ENCODE measurements at places on chromosomes 13 and 19. TPM values are rescaled to one million over a fixed set of nuclear protein-coding genes. Genes with fewer than 3 reads are reported as not detected.

GRCh38 chr13:49304763-49305700, 57.3 kb downstream of the CDADC1 start:
- H3K4me1 ChIP-seq, result peaks cover 4% of the 10 kb centered on the region
- H3K4me3 ChIP-seq, result no peak overlapping the region
- no peak for DNase-seq
- H3K27me3 ChIP-seq, result no peaks in the 10 kb centered on the region

DNA sequence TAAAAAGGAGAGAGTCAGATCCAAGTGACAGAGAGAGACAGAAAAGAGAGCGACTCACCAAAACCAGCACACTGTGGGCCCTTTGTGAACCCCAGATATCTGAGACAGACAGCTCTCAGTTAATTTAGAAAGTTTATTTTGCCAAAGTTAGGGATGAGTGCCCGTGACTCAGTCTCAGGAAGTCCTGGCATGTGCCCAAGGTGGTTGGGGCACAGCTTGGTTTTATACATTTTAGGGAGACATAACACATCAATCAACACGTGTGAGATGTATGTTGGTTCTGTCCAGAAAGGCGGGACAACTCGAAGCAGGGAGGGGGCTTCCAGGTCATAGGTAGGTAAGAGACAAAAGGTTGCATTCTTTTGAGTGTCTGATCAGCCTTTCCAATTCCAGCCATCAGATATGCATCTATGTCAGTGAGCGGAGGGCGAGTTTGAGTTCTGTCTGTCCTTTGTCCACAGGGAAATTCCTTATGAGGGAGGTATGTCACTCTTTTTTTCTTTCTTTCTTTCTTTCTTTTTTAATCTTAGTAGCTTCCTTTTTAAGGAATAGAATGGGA, 37.2 kb upstream of the ATP11A start:
- H3K4me1 ChIP-seq, result no peaks in the 10 kb centered on the region
- no peak overlapping the region for H3K27ac ChIP-seq
- peaks cover 15% of the 10 kb centered on the region for H3K27me3 ChIP-seq
- H3K36me3 ChIP-seq, result no peaks in the 10 kb centered on the region

DNA sequence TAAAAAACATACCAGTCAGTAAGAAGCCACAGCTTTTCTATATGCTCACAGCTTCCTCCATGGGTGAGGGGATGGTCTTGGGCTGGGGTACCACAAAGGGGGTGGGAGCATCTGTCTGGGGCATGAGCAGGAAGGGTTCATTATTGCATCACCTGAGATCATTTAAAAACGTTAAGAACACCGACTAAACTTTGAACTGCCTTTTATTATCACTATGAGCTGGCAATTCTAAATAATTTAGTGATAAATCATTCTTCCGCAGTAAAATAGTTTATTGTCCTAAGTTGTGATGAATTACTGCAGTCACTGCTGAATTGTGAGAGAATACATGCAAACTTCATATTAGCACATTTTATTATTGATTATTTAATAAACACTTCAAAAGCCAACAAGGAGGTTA, 71.6 kb downstream of the KL start:
- H3K36me3 ChIP-seq, result no peaks in the 10 kb centered on the region
- no peak for DNase-seq
- peaks cover 2% of the 10 kb centered on the region for H3K4me1 ChIP-seq
- H3K27ac ChIP-seq, result no peak overlapping the region
- H3K27me3 ChIP-seq, result peaks cover 20% of the 10 kb centered on the region

KLK14 gene
- 0.89 TPM for total RNA-seq

LILRA1 gene
- total RNA-seq, result not detected

DNA sequence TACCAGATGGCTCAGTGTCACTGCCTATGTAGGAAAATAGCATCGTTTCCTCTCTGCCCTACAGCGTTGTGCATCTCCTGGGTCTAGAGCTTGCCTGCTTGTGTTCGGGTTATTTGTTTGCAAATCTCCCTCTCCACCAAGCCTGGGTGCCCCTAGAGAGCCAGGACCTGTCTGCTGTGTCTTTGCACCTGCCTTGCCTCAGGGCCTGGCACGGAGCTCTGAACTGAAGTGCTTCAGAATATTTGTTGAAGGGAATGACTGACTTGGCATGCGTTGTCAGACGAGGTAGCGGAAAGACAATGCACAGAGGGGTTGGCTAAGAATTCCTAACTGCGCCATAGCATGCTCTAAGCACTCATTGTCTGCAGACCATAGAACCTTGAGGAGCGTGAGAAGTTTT, 263.4 kb downstream of the FGF9 start:
- H3K4me3 ChIP-seq, result no peak overlapping the region
- H3K27me3 ChIP-seq, result no peaks in the 10 kb centered on the region
- no peak overlapping the region for H3K27ac ChIP-seq
- no peaks in the 10 kb centered on the region for H3K4me1 ChIP-seq
- no peaks in the 10 kb centered on the region for H3K36me3 ChIP-seq

GRCh38 chr13:51645154-51645650, 60.9 kb downstream of the WDFY2 start:
- peaks cover 3% of the 10 kb centered on the region for H3K36me3 ChIP-seq
- peaks cover 33% of the 10 kb centered on the region for H3K4me1 ChIP-seq
- DNase-seq, result no peak
- no peak overlapping the region for H3K4me3 ChIP-seq
- H3K27me3 ChIP-seq, result no peaks in the 10 kb centered on the region

SHISA7 gene
- total RNA-seq, result not detected

- no peaks in the 10 kb centered on the region for H3K36me3 ChIP-seq
- DNase-seq, result no peak
- H3K27me3 ChIP-seq, result no peaks in the 10 kb centered on the region
Observed at GRCh38 chr13:22773465-22773864, 407.3 kb upstream of the SGCG start.

CFAP97D2 gene
- total RNA-seq, result not detected

DNA sequence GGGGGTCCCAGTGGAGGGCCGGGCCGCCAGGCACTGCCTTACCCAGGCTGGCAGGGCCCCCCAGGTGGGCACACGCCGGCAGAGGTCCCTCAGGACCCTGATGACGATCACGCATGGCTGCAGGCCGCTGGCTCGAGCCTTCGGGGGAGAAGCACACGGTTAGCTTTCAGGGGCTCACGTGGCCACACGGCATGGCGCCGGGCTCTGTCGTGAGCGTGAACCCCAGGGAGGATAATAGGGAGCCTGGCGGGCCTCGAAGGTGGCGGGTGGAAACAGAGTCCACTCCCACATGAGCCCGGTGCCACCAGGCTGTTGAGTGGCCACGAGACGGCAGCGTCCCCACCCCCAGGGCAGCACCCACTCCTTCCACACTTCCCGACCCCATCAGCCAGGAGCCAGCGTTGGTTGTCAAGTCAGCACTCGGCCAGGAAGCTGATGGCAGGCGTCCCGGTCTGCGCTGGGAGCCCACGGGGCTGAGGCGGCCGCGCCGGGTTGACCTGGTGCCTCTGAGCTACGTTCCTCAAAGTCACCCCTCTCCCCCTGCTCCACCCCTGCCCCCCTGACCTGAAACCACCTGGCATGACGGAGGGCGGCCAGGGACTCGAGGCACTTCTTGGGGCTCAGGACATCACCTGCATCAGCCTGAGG, 24.7 kb upstream of the MATK start:
- DNase-seq, result no peak
- H3K36me3 ChIP-seq, result peaks cover 1% of the 10 kb centered on the region
- no peak overlapping the region for H3K4me3 ChIP-seq
- peaks cover 45% of the 10 kb centered on the region for H3K4me1 ChIP-seq
- no peaks in the 10 kb centered on the region for H3K27me3 ChIP-seq
- no peak overlapping the region for H3K27ac ChIP-seq

DNA sequence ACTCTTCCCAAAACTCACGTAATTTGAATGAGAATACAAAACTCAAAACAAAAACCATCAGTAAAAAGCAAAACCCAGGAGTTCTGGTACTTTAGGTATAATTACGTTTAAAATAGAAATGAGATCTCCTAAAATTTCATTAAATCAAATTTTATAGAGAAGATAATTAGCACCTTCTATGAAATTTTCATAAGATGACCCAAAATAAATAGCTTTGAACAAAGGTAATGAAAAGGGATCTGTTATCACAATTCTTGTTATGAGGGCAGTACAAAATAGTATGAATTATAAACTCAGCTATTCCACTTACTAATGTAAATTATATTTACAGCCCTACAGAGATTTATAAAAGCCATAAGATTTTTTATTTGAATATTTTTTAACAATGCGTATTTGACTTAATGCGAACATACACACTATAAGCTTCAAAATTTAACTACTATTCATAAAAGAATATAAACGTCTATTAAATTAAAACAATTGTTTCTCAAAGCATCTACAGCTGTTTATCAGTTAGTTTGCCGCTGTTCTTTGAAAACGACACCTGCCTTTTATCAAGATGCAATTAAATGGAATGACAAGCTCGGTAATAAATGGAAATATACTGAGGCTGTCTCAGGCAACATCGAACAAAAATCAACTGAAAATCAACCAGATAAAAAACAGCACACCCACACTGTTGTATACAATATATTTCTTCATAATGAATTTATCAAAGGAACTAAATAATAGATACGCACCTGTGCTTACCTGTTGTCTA, 63.8 kb downstream of the KCNRG start:
- H3K4me1 ChIP-seq, result peaks cover 39% of the 10 kb centered on the region
- H3K27me3 ChIP-seq, result no peaks in the 10 kb centered on the region
- no peak for DNase-seq

DNA sequence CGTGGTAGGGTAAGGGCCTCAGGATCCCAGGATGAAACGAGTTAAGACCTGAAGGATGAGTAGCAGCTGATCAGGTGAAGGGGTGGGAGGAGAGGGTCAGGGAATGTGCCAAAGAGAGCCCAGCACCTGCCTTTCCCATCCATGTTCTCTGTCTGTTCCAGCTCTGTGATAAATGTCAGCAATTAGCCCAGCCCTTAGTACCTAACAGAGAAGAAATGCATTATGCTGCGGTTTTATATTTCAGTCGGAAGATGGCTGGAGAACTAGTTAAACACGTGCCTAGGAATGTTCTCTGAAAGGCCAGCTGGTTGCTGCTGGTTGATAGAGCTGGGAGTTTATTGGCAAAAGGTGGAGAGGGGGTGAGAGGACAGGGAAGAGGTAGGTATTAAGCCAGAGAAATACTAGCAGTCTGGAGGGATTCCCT, 268.2 kb downstream of the SHISA2 start:
- no peak overlapping the region for H3K4me3 ChIP-seq
- no peak for DNase-seq
- no peaks in the 10 kb centered on the region for H3K36me3 ChIP-seq
- no peak overlapping the region for H3K27ac ChIP-seq

ZNF83 gene
- 32.0 TPM for total RNA-seq

F2RL3 gene
- 0.59 TPM for total RNA-seq

GRCh38 chr19:37227996-37228395, 10.0 kb downstream of the ZNF383 start:
- H3K4me1 ChIP-seq, result no peaks in the 10 kb centered on the region
- no peak overlapping the region for H3K4me3 ChIP-seq
- no peaks in the 10 kb centered on the region for H3K27me3 ChIP-seq
- H3K27ac ChIP-seq, result no peak overlapping the region
- no peak for DNase-seq

DNA sequence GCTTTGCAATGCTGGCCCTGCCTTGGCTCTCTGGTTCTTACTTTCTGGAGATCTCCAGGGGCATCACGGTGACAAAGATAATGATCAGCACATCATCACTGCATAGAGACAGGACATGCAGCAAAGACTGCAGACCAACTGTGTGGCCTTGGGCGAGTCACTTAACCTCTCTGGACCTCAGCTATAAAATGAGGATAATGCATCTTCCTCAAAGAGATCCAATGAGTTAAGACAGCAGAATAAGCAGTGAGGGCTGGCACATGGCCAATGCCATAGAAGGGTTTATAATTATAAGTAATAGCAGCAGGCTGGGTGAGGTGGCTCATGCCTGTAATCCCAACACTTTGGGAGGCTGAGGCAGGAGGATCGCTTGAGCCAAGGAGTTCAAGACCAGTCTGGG, 2.4 kb downstream of the MAG start:
- no peak for DNase-seq
- H3K27ac ChIP-seq, result no peak overlapping the region
- H3K4me1 ChIP-seq, result peaks cover 8% of the 10 kb centered on the region
- H3K36me3 ChIP-seq, result no peaks in the 10 kb centered on the region

TIMM13 gene
- total RNA-seq, result 66.4 TPM

ZNF358 gene
- 8.9 TPM for total RNA-seq

CD209 gene
- total RNA-seq, result not detected

GRCh38 chr13:98801626-98802418, 49.4 kb upstream of the SLC15A1 start:
- H3K27ac ChIP-seq, result no peak overlapping the region
- H3K27me3 ChIP-seq, result no peaks in the 10 kb centered on the region
- DNase-seq, result no peak
- no peak overlapping the region for H3K4me3 ChIP-seq
- peaks cover 3% of the 10 kb centered on the region for H3K4me1 ChIP-seq

DNA sequence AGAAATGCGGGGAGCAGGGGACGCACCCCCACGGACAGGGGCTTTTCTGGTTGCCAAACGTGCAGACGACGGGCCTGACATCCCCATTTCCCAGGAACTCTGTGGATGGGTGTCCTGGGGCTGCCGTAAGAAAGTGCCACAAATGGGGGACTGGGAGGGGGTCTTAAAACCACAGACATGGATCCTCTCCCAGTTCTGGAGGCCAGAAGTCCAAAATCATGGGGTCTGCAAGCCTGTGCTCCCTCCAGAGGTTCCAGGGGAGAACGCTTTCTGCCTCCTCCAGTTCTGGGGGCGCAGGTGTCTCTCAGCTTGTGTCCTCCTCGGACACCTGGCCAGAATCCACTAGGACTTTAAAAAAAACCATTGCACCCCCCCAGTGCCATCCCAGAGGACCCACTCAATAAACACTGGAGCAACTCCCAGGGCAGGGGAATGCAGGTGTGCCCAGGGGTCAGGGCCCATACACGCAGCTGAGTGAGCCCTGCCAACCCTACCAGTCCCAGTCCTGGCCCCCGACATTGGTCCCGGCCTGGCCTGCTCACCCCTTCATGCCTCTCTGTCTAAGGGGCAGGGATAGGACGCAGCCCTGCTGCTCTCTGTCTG, 103.9 kb downstream of the GADD45B start:
- no peak overlapping the region for H3K27ac ChIP-seq
- no peak overlapping the region for H3K4me3 ChIP-seq
- H3K4me1 ChIP-seq, result peaks cover 2% of the 10 kb centered on the region
- DNase-seq, result no peak
- H3K27me3 ChIP-seq, result peaks cover 26% of the 10 kb centered on the region
- peaks cover 4% of the 10 kb centered on the region for H3K36me3 ChIP-seq

- no peaks in the 10 kb centered on the region for H3K36me3 ChIP-seq
- no peak overlapping the region for H3K27ac ChIP-seq
- no peaks in the 10 kb centered on the region for H3K4me1 ChIP-seq
- H3K27me3 ChIP-seq, result no peaks in the 10 kb centered on the region
- H3K4me3 ChIP-seq, result no peak overlapping the region
Observed at GRCh38 chr13:87999240-87999700, 328.1 kb downstream of the SLITRK5 start.

ADGRE3 gene
- not detected for total RNA-seq

GRCh38 chr13:85503797-85504196, 295.4 kb downstream of the SLITRK6 start:
- no peaks in the 10 kb centered on the region for H3K36me3 ChIP-seq
- H3K4me1 ChIP-seq, result no peaks in the 10 kb centered on the region
- H3K4me3 ChIP-seq, result no peak overlapping the region
- no peaks in the 10 kb centered on the region for H3K27me3 ChIP-seq
- no peak overlapping the region for H3K27ac ChIP-seq

OR7A5 gene
- total RNA-seq, result not detected

ZNF473 gene
- 8.4 TPM for total RNA-seq
